ENCODE measurements at places on chromosomes 5 and 9.

DNA sequence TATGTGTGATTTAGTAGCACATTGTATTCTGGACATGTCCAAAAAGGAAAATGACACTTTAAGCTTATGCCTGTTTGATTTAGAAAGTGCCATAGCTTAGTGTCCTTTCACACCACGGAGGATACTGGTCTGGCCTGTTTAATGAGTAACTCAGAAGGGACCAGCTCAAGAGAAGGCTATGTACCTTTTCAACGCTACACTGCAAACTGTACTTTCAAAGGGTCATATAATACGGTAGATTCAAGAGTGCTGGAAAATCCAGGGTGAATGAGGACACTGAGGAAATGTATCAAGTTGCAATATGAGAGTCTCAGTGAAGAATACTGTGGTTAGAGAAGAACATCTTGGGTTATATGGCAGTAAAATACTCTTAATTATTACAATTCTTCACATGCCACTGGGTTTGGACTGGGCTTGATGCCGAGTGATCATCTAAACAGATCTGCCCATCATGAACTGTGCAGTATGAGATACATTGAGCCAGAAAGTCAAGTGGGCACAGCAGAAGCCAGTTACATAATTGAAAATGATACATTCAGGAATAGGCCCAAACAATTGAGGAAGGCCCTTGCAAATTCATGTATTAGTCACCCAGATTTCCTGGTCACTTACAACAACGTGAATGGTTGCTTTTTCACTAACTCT is 1211.5 kb upstream of the CDH9 start:
- no peak for DNase-seq

GRCh38 chr9:131303381-131304321 is 14.1 kb downstream of the PLPP7 start:
- DNase-seq = no peak

GRCh38 chr5:75457691-75458090 is 53.7 kb downstream of the CERT1 start:
- DNase-seq = no peak

GRCh38 chr9:89513837-89514236 is 15.9 kb upstream of the SEMA4D start:
- no peak for DNase-seq

- DNase-seq = no peak
These were observed 1767.0 kb downstream of the MAT2B start for GRCh38 chr5:165272436-165272835.

- DNase-seq = no peak
These were observed 27.3 kb upstream of the IL17B start for GRCh38 chr5:149406203-149406978.

DNA sequence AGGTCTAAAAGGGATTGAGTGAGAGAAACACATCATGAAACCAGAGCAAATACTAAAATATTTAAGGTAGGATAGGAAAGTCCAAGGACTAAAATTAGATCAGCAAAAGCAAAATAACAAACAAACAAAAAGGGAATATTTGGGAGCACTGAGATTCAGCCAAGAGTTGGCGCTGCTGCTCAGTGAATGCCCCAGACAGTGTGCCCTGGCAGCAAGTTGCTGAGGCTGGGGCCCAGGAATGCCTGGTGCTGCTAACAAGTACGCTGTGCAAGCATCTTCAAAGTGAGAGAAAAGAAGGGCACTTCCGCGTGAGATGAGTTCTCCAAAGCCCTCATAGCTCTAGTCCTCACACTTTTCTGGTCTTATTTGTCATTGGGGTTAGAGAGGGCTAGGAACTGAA is 603.3 kb downstream of the EFNA5 start:
- DNase-seq = peak; percentile 30

DNA sequence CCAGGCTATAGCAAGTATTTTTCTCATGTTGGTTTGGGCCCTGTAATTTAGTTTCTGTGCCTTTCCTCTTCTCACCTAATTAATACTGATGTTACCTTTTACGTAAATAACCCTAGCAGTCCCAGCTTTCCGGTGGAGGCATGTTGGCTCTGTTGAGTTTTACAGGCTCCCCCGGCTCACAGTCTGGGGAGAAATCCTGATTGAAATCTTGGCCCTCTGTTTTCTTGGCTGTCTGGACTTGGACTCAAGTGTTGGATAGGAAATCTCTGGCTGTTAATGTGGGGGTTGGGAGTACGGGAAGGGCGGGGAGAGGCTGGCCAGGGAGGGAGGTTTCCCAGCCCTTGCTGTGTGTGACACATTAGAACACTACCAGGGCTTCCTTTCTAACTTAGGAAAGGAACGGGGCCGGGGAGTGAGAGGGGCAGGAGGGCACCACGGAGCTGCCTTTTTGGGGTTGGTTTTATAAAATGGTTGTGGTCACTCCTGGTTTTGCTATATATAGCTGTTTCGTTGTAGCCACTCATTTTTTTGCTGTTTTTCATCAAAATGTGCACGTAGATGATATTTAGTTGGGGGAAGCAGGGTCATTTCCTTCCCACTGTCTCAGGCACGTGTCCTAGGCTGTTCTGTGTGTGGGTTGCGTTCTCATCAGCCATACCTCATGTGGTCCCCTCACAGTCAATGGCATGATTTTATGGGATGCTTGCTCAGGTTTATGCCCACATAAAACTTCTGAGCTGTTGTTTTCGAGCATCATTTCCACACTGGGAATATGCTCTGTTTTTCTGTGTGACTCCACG is 11.0 kb downstream of the TRIO start:
- DNase-seq = peak; percentile 37

GRCh38 chr9:108950168-108950567 is 16.0 kb downstream of the ABITRAM start:
- DNase-seq = no peak

DNA sequence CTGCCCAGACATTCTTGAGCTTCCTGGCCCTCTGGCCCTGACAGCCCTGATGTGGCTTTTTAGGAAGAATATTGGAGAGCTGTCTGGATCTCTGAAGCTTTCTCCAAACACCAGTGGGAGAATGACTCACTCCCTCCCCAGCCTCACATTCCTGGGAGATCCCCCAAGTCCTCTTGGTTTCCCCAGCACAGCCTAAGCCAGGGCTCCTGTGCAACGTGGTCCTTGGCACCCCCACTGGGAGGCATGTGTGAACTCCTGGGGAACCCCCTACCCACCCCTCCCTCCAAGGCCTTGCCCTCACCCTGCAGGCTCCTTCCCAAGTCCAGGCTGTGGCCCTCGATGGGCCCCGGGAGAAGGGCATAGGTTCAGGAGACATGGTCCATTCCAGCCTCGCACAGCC is 12.7 kb downstream of the GLIPR2 start:
- DNase-seq = no peak

DNA sequence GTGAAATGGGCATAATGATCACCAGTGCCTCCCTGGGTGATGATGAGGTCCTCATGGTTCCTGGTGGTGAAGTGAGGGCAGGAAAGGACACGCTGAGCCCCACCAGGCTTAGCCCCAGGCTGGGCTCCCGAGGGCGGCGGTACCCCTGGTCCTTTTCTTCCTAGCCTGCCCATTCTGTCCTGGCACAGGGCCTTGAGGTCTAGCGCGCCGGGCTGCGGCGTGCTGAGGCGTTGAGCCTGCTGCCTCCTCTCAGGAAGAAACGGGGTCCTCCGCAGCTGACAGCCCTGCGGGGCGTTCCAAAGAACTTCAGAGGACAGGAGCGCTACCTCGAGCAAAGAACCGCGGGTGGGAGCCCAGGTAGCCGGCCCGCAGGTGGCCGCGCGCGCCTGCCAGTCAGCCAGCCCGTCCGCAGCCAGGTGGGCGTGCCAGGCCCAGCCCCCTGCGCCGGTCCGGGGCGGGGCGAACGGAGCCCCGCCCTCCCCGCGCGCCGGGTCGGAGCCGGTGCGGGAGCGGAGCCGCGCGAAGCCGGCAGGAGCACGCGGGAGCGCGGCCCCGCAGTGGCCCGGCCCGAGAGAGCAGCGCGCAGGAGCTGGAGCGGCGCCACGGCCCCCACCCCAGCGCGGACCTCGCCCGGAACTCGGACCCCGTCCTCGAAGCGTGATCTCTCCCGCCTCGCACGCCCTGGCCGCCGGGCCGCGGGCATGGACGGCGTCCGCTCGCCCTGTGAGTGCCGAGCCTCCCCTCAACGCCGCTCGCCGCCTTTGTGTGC is at the start of gene WNK2:
Gene WNK2 (plus strand): TSS at position 477 of the 769 bp plus-strand sequence. CDS start 791 bp downstream, outside the sequence.
- DNase-seq = peak; percentile 38

GRCh38 chr5:1746371-1747078 is 53.1 kb downstream of the MRPL36 start:
- no peak for DNase-seq

DNA sequence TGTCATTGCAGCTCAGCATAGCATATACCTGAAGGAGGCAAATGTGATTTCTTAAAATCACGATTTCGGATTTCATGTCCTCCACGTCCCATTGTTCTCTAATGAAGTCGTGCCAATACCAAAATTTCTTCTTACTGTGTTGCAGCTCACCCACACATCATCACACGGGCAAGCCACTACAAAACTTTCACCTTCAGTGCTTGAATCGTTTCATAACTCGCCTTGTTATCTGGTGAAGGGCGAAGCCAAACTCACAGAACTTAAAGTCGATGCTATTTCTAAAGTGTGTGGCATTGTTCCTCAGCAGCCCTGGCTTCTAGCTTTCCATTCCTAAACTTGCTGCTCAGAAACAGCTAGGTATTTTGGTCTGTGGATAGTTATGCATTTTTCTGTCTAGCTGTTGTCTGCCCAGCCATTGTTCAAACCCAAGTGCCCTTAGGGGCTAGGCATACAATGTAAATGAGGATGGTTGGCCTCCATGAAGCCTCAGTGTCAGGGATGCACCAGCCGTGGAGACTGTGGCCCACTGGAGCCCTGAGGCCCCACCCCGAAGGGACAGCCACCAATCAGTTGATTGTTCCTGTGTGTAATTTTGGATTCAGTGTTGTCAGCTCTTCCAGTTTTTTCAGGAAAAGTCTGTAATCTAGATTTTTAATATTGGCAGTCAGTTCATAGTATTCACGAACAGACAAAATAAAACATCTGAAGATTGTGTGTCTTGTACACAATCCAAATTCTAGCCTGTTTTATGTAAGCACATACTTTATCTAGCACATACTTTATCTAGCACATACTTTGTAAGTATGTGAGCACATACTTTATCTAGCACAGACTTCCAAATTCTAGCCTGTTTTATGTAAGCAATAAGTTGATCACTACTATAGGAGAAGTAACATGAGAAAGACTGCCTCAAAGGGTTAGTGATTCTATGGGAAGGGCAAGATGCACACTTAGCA is 112.8 kb downstream of the DAPK1 start:
- DNase-seq = no peak

- DNase-seq = no peak
These were observed 20.3 kb upstream of the MATR3 start for GRCh38 chr5:139273322-139273571.

DNA sequence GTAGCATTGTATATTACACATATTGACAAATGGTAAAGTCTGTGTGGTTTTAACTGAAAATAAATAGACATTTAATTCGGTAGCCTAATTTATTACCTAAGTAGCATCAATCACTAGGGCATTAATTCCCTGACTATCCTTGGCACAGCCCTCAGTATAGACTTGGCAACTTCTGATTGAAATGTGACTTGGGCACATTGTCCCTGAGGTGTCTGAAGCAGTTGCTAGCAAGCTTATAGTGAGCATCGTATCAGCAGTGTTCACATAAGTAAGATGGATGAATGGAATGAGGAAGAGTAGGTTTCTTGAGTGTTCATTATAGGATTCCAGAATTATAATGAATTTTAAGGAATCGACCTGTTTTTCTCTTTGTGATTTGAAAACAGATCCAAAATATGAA is 16.1 kb downstream of the LURAP1L start:
- DNase-seq = no peak

GRCh38 chr9:17865881-17866280 is 287.0 kb downstream of the SH3GL2 start:
- DNase-seq = no peak

DNA sequence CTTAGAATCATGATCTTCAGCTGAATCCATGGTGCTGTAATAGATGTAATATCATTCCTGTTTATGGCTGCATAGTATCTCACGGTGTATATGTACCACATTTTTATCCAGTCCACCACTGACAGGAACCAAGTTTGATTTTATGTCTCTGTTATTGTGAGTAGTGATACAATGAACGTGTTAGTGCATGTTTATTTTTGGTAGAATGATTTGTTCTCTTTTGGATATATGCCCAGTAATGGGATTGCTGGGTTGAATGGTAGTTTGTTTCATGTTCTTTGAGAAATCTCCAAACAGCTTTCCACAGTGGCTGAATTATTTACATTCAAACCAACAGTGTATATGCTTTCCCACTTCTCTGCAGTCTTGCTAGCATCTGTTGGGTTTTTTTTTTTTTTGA is 175.1 kb upstream of the CDH10 start:
- no peak for DNase-seq

DNA sequence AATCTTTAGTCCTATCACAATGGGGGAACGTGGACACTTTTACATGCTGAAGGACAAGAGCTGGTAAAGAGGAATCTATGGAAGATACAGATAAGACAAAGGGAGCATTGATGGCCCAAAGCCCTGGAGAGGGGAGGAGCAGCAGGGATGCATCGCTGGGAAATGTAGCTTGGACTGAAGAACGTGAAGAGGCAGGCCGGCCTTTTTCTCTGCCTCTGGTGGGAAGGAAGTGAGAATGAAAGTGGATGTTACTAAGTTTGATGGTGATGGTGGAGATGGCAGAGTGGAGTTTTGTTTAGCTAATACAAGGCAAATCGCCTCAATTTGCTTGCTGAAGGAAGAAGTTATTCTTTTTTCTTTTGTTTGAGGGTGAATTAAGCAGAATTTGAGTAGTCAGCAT is 124.6 kb upstream of the TAF11L2 start:
- peak; percentile 79 for DNase-seq

- DNase-seq = no peak
These were observed 180.8 kb downstream of the TMEM232 start for GRCh38 chr5:110545716-110546115.

DNA sequence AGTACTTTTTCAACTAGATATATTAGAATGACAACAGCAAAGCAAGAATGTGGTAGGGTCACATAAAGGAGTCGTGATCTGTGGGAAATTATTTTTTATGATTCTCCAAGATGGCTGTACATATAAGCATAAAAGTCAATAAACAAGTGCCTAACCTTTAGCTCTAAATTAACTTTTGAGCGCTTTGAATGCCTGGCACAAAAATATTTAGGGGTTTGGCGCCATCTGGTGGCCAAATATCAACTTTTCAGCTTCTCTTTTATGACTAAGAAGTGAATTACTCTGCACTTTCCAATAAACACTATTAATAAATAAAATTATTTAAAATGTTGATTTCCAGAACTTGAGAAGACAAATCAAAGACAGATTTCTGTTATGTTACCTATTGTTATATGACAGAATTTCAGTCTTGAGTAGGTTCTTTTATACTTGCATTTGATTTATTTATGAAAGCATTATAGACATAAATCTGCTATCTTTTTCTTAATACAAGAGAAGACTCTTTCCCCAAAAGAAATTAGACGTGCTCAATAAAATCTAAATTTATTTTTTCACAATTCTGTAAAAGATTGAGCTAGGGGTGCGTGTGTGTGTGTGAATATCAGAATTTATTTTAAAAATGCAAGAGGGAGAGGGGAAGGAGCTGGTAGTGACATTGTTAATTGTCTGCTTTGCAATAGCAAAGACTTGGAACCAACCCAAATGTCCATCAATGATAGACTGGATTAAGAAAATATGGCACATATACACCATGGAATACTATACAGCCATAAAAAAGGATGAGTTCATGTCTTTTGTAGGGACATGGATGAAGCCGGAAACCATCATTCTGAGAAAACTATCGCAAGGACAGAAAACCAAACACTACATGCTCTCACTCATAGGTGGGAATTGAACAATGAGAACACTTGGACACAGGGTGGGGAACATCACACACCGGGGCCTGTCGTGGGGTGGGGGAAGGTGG is 36.7 kb upstream of the ARRDC3 start:
- peak; percentile 75 for DNase-seq

GRCh38 chr5:126656401-126657007 is 55.8 kb downstream of the PHAX start:
- peak; percentile 62 for DNase-seq

- DNase-seq = no peak
These were observed 3.5 kb downstream of the RALGDS start for GRCh38 chr9:133117271-133118178.
